Naive thymus-derived CD8-positive, alpha-beta T cell (primary cell): ENCODE measurements at places on chromosomes 2 and 18. TPM values are rescaled to one million over a fixed set of nuclear protein-coding genes. Genes with fewer than 3 reads are reported as not detected.

The MTA3 gene
- 40.4 TPM for total RNA-seq

The HDHD2 gene
- 33.5 TPM for total RNA-seq

The LRRTM4 gene
- total RNA-seq: not detected

GRCh38 chr2:204737296-204737695, 192.0 kb downstream of the PARD3B start:
- DNase-seq: no peak
